Fibroblast of lung (primary cell): ENCODE measurements at places on chromosomes 11 and 22. TPM values are rescaled to one million over a fixed set of nuclear protein-coding genes. Genes with fewer than 3 reads are reported as not detected.

GRCh38 chr11:129702410-129703398 lies 112.9 kb upstream of the TMEM45B start:
- no peak for DNase-seq

DNA sequence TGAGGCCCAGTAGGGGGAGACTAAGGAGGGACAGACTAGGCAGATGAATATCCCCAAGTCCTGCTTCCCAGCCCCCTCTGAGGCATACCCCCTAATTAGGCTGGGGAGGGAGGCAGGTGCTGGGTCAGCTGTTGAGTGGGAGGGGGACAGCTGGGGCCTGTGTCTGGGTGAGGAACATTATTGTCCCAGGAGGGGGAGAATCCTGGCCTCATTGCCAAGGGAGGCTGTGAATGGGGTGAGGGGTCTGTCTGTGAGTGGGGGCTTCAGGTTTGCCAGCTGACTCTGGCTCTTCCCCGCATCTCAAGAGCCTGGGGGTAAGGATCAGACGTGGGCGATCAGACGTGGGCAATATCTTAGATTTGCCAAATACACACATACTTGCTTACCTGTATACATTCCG lies 2.1 kb downstream of the INPPL1 start:
- DNase-seq = no peak

DNA sequence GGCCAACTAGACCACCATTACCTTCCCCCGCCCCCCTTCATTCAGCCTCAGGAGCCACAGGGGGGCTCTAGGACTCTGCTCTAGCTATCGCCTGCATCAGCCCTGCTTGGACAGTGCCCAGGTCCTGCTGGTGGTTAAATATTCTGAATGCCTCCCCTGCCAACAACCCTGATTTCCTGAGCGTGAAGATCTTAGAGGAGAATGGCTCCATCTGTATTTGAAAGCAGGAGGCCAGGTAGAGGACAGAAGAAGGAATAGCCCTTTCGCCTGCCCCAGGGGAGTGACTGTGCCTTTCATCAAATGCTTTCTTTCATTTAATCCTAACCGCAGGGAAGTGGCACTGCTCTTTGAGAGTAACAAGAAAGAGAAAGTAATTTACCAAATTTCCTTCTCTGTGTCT lies 69.2 kb downstream of the ISX start:
- no peak for DNase-seq

- no peak for DNase-seq
These were observed 14.3 kb downstream of the DGCR8 start for GRCh38 chr22:20094197-20094807.

DNA sequence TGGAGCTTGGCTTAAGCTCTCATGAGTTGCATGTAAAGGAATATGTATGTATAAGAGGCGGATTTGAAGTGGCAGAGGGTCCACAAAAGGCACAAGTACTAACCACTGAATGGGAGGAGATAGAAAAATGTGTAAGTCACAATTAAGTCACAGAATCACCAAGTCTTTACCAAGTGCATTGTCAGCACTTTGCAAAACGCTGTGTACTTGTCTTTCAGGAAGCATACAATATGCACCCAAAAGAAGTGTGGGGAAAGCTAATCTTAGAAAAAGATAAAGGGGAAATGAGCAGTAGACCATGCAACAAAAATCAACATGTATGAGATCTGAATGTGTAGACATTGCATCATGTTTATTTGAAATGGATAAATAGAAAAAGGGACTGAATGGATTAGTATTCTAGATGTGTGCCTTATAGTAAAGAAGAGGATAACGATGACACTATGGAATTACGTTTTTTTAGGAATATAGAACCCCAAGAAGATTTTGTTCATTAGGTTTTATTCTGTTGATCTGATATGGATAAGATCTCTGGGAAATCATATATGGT lies 4.5 kb downstream of the CNTF start:
- peak; percentile 22 for DNase-seq

Gene OVOL1
- polyA plus RNA-seq = not detected in 2 replicates
